Activated CD4-positive, alpha-beta T cell treated with anti-CD3 and anti-CD28 coated beads for 24 hours (primary cell): ENCODE measurements at places on chromosomes 12 and 14.

GRCh38 chr12:47814539-47815170 is 5.0 kb downstream of the HDAC7 start:
- DNase-seq = no peak

- DNase-seq = no peak
These were observed 1.5 kb upstream of the KRT7 start for GRCh38 chr12:52231305-52232202.

- DNase-seq = no peak
These were observed 278.4 kb upstream of the ATXN7L3B start for GRCh38 chr12:74259199-74259598.

GRCh38 chr12:113007166-113007565 is 28.8 kb downstream of the OAS2 start:
- no peak for DNase-seq
